NT2/D1 (cell line): ENCODE measurements at places on chromosomes 1 and 21.

GRCh38 chr1:33126411-33127000 lies 45.6 kb downstream of the AZIN2 start:
- DNase-seq = no peak

- DNase-seq = peak; percentile 3
Observed at GRCh38 chr1:197200272-197200899, 53.9 kb upstream of the ASPM start.

DNA sequence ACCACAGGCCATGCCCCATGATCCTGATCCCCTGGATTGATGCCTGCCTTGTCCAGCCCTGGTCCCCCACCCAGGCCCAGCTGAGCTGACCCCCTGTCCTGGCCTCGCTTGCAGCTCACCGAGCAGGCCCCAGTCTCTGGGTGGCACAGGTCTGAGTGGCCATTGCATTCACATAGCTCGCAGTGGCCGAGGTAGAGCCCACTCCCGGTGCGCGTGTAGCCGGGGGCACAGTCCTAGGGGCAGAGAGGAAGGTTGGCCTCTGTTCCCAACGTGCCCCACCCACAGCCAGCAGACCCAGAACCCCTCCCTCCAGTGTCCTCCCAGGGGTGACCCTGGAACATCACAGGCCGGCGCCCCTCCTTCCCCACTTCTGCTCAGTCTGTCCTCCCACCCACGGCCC lies 51.9 kb downstream of the LDLRAD2 start:
- no peak for DNase-seq

- DNase-seq = no peak
Observed at GRCh38 chr1:62346886-62347285, 27.7 kb upstream of the KANK4 start.

DNA sequence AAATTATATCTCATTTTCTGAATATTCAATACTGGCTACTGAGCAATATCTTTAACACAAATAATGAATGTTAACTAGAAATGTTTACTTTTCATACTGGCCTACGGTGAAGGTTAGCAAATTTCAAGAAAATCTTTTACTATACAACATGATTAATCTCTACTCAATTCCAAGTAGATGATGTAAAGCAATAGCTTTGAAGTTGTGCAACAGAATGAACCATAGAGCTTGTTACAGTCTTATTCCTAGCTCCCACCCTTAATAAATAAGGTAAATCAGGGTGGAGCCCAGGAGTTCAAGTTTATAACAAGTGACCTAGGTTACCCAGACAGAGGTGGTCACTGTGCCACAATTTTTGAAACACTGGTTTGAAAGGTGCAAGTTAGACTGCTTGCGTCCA lies 1678.1 kb downstream of the KCNT2 start:
- no peak for DNase-seq

GRCh38 chr1:66778969-66779368 lies 22.1 kb downstream of the INSL5 start:
- DNase-seq = no peak

GRCh38 chr1:29883986-29884385 lies 647.7 kb downstream of the PTPRU start:
- DNase-seq = no peak

DNA sequence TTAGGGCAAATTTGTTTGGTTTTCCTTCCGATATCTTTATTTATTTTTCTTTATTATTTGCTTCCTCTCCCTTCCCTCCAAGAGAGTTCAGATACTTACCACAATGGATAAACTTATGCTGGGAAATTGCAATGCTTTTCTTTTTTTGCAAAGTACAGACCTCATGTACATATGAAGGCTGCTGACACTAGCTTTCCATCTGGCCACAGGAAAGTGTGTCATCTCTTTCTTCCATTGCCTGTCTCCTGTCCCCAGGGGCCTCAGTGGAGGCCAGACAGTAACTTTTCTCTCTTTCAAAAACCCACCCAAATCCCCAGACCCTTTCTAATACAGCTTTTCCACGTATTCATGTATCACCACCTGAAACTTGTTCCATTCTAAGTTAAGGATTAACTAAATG lies 73.9 kb downstream of the ST6GALNAC3 start:
- DNase-seq = no peak

DNA sequence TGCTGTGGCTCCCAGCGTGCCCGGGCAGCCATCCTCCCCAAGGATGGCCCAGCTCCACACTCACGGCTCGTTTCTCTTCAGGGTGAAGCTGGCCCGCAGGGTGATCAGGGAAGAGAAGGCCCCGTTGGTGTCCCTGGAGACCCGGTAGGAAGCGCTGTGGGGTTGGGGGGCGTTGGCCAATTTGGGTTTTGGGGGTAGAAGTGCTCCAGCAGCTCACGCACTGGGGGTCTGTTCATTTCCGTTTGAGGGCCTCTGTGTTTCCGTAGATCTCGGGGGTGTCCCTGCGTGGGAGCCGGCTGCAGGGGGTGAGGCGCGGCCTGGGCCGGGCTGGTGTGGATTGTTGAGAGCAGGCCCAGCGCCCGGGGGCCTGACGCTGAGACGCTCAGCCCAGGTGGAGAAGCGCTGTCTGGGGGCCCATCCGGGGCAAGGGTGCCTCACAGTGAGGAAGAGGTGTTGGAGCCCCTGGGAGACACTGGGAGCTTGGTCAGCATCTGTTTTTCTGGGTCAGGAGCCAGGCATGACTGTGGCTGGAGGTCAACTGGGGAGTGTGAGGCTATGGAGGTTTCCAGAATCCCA lies 12.6 kb downstream of the COL6A1 start:
- DNase-seq = no peak

DNA sequence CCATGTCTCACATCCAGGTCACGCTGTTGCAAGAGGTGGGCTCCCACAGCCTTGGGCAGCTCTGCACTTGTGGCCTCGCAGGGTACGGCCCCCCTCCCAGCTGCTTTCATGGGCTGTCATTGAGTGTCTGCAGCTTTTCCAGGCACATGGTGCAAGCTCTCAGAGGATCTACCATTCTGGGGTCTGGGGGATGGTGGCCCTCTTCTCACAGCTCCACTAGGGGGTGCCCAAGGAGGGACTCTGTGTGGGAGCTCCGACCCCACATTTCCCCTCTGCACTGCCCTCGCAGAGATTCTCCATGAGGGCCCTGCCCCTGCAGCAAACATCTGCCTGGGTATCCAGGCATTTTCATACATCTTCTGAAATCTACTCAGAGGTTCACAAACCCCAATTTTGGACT lies 219.4 kb downstream of the LRRC7 start:
- peak; percentile 6 for DNase-seq

DNA sequence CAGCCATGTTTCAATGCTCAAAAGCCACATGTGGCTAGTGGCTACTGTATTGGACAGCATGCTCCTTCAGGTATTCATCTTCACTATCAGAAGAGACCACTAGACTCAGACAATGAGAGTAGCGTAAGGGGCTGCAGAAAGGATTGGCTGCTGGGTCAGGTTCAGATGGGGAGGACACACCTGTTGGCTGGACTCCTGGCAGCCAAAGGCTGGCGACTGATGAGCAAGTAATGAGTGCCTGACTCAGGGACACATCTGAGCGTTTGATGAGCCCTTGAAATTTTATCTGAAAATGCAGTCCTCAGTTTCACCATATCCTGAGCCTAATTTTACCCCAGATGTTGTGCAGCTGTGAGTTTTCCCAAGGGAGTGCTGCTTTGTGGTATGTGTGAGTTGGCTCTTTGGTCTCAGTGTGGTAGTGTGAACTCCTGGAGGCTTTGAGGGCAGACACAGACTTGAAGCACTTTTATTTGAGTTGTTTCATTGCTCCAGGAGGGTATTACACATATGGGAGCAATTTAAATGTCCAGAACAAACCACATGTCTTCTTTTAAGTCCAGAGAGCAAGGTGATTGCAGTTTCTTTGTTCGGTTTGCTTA lies 9.6 kb downstream of the ST6GALNAC3 start:
- DNase-seq = no peak

- no peak for DNase-seq
Observed at GRCh38 chr1:18996548-18997177, 40.2 kb upstream of the IFFO2 start.

GRCh38 chr1:2088458-2088857 lies 38.2 kb downstream of the PRKCZ start:
- DNase-seq = no peak

DNA sequence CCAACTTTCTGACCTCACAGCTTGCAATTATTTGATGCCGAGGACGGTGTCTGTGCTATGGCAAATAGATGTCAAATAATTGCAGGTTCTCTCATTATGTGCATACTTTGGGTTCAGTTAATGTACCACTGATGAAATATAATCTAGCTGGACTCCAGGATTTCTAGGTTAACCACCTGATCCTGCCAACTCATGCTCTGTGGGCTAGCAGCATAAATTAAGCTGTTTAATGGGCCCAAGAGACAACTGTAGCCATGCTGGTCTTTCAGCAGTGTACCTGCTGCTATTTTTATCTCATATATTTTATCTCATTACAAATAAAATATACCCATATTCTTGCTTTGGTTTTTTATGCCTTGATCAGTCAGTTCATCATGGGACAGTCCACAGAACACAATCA lies 43.3 kb upstream of the HP1BP3 start:
- DNase-seq = no peak

DNA sequence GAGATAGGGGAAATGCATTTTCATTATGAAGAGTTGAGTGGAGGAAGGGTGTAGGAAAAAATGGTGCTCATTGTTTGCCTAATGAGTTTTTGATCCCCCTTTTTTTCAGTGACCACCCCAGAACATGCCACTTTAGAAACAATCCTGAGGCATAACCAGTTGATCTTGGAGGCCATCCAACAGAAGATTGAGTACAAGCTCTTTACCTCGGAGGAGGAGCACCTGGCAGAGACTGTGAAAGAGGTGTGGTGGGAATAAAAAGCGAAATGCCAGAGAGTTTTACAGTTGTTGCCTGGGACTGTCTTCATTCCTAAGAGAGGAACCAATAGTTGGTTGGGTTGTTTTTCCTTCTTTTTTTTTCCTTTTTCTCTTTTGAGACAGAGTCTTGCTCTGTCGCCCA lies 54.3 kb upstream of the EPHA8 start:
- no peak for DNase-seq

GRCh38 chr1:45952072-45952471 lies 148.7 kb downstream of the MAST2 start:
- no peak for DNase-seq

- DNase-seq = no peak
Observed at GRCh38 chr1:179632868-179633267, 41.2 kb downstream of the TDRD5 start.

GRCh38 chr1:1013922-1014648 lies 788 bp downstream of the ISG15 start:
- DNase-seq = no peak

GRCh38 chr1:197126691-197127090 lies 19.8 kb downstream of the ASPM start:
- no peak for DNase-seq

DNA sequence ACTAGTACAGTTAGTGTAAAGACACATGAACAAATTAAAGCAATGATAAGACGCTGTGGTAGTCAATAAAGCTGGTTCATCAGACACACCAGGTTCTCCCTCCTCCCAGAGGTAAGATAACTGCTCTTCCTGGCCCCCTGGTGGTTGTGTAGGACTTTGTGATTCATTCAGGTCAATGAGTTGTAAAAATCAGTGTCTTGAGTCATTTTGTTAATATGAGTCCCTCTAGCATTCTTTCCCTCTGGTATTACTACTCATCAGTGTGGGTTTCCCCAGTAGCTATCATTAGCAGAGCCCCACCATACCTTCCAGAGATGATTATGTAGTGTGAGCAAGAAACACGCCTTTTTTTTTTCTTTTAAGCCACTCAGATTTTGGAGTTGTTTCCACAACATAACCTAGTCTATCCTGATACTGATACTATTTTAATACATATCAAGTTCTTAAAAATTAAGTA lies 3.6 kb upstream of the SETDB1 start:
- peak; percentile 72 for DNase-seq

- DNase-seq = no peak
Observed at GRCh38 chr1:61981870-61982660, 212.6 kb upstream of the L1TD1 start.

DNA sequence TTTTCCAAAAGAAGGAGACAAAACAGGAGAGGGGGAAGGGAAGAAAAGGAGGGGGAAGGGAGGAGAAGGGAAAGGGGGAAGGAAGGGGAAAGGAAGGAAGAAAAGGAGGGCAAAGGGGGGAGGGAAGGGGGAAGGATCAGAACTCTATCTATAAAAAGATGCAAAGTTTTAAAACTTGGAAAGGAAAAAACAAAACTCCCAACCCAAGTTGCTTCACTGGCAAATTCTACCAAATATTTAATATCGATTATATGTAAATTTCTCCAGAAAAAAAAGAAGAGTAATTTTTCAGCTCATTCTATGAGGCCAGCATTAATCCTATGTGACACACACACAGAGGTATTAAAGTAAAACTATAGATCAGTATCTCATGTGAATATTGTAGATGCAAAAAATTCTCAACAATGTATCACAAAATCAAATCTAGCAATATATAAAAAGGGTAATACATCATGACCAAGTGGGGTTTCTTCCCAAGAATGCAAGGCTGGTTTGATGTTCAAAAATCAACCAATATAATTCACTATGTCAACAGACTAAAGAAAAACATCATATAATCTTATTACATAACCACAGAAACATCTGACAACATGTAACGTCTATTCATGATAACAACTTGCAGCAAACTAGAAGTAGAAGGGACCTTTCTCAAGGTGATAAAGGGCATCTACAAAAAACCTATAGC lies 57.9 kb downstream of the MAN1A2 start:
- no peak for DNase-seq

DNA sequence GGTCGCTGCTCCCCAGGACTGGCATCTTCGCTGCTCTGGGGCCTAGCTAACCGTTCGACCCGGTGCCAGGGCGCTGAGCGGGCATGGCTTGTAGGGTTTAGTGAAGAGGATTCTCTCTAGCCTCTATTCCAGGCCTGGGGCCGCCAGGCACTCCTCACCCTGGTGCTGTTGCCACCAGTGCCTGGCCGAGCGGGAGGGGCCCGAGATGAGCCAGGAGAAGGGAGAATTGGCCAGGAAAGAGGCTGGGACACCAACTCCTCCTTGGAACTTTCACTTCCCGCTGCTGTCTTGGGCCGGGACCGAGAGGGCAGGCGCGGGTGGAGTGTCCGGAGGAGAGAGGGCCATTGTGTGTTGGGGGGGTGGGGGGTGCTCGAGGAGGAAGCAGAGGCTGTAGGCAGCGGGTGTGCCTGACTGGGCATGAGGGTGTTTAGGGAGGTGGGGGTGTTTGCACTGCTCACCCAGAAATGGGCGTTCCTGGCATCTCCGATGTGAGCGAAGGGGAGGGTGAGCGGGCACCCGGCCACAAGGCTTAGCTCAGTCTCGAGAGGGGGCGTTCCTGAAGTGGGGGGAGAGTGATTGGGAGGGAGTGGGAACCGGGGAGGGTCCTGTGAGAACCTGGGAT lies 772 bp downstream of the ADAM15 start:
- DNase-seq = no peak

- DNase-seq = no peak
Observed at GRCh38 chr1:173995475-173995874, 26.7 kb downstream of the RC3H1 start.

GRCh38 chr1:116485071-116485735 lies 85.6 kb downstream of the CD58 start:
- DNase-seq = peak; percentile 97

GRCh38 chr1:28374297-28374696 lies 4.8 kb downstream of the PHACTR4 start:
- no peak for DNase-seq

DNA sequence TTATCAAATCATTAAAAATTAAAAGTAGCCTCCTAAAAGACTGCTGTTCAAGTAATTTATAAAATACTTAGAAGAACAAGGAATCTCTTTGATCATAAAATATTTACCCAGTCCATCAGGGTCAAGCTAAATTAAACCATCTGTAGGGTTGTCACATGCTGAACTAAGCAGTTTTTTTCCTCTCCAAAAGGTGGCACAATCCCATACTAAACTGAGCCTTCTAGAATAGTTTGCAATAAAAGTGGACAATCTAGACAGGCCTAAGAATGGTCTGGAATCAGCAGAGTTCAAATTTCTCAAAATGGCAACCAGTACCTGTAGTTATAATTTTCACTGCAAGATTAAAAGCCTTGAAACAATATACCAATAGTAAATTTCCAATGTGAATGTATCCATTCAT lies 194.8 kb downstream of the EIF4G3 start:
- no peak for DNase-seq
